ENCODE measurements at places on chromosomes 2 and 18.
A peak's percentile ranks its signal among the peaks of the same experiment; 100 is the strongest.

DNA sequence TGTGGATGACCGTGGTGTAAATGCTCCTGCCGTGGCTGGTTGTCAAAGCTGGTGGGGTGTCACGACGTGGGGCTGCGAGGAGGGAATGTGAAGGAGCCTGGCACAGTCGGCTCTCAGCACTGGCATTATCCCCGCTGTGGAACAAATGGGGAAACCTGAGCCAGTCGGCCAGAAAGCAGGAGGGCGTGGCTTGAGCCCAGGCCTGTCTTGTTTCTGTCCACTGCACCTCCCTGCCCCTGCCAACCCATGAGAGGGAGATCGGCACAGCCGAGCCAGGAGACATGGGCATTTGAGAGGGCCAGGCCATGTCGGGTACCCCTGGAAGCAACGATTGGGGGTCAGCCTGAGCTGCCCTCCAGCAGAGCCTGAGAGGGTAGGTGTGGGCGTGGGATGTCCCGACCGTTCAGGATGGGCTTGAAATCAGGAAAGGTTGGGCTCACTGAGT, 44.5 kb downstream of the PDIA6 start:
- no peak for DNase-seq

DNA sequence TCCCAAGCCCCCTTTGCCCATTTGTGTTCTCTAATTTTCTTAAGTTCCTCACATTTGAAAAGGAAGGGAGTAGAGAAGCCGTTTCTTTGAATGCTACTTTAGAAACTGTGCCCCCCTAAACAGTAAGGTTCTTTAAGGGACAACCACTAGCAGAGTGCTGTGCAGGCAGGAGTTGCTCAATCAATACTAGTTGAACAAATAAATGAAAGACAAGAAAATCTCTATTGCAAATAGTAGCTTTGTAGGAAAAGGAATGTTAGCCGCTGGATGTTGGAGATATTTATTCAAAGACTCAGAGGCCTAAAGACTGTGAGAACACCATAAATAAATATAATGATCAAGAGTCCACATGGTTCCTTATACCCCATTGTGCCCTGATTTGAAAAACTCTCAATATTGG, 119.8 kb upstream of the SMAD7 start:
- no peak for DNase-seq

GRCh38 chr2:28419443-28420270, 27.0 kb downstream of the FOSL2 start:
- DNase-seq = no peak

DNA sequence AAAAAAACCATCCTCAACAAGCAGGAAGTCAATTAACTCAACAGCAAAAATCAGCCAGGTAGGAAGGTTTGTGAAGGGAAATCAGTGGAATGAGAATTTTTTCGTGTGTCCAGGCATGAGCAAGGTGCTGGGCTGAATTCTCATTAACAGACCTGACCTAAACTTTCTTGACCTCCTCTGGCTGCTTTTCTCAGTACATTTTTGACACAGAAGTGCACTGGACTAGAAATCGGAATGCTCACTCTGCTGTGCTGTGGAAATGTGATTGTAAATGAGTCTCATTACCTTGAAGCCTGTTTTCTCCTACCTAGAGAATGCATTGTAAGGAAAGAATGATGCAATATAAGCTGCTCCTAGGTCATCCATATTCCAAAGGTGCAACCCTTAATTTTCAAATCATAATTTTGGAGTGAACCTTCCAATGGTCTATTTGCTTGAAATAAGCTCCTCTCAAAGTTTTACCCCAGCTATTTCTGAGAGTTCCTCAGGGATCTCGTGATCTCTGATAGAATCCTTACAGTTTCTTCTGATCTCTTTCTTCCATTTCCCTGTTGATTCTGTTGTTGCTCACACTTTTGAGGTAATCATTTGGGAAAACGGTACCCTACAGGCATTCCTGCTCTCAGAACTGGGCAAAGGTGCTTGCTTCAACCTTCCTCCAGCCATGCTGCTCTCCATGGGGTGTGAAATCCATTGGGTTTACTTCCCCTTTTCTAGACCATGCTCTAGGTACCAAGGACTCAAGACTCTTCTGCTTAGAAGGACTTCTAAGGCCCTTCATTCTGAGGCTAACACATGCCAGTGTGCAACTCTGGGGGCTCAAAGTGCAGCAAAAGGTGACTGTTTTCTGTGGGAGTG, 104.9 kb upstream of the ITPRID2 start:
- DNase-seq = no peak

- no peak for DNase-seq
These were observed 1255.7 kb upstream of the ZEB2 start for GRCh38 chr2:145775591-145775990.

DNA sequence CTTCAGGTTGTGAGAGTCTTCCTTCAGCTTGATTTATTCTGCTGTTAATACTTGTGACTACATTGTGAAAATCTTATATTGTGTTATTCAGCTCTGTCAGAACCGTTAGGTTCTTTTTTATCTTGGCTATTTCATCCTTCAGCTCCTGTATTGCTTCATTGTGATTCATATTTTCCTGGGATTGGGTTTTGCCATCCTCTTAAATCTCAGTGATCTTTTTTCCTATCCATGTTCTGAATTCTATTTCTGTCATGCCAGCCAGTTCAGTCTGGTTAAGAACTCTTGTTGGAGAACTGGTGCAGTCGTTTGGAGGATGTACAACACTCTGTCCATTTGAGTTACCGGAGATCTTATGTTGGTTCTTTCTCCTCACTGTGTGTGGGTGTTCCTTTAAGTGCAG, 19.1 kb downstream of the MSTN start:
- no peak for DNase-seq

- peak; percentile 74 for DNase-seq
These were observed 35.5 kb upstream of the HAAO start for GRCh38 chr2:42827647-42828486.

- DNase-seq = no peak
These were observed 140.0 kb downstream of the ZEB2 start for GRCh38 chr2:144379851-144380311.

- no peak for DNase-seq
These were observed 824.9 kb downstream of the GALR1 start for GRCh38 chr18:78074400-78075020.

DNA sequence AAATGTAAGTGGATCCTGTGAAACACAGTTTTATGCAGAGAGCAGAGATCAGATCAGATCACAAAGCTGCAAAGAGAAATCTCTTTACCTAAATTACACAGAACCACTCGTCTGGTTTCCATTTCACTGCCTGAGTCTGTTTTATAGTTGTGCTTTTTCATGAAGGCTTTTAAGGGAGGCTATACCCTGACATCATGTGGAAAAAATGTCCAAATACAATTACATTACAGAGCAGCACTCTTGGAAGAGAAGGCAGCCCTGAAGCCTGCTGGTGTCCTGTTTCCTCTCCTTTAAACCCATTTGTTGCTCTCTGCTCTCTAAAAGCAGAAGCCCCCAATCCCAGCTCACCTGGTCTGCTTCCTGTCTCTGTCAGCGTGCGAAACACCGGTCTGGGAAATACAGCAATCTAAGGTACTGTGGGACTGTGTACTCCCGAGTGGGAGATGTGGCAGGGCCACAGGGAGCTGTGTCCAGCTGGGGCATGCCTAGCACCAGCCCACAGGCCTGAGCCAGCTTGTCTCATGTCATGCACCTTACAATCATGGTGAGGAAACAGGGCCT, 24.8 kb upstream of the ZFP36L2 start:
- DNase-seq = no peak

- no peak for DNase-seq
These were observed 66.0 kb upstream of the ACSL3 start for GRCh38 chr2:222794585-222795449.

GRCh38 chr2:30620102-30620501, 173.1 kb downstream of the LCLAT1 start:
- no peak for DNase-seq

DNA sequence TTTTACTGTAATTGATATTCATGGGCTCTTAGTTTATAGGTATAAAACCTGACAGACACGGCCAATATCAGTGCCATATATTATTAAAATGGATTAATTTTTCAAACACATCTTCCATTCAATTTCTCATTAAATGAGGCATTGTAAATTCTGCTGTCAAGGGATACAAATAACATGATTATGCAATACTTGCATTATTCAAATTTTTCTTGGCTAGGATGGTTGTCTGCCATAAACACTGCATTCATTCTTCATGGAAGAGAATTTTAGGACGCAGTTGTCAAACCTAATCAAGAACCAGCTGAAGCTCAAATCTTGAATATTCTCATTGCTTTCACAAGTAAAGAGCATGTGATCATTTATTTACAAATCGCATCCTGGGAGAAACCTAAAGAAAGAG, 255.6 kb downstream of the RDH14 start:
- no peak for DNase-seq

GRCh38 chr2:121018136-121019061, 266.6 kb downstream of the TFCP2L1 start:
- DNase-seq = no peak

GRCh38 chr2:208062113-208062512, 36.8 kb upstream of the PLEKHM3 start:
- DNase-seq = no peak

DNA sequence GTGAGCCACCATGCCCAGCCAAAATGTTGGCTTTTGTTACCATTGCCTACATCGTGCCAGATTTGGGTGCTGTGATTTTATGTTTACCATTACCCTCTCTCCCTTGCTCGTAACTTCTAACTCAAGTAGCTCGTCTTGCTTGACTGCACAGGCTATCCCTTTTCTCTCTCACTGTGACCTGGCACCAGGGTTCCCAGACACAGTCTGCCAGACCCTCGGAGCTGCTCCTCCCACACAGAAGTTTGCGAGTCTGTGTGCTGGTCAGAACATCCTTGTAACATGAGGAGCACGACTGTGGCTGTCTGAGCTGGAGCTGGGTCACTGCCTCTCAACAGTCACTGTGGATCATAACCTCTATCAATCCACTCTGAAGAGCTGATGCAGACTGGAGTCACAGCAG, 152.5 kb upstream of the ACKR3 start:
- DNase-seq = no peak

GRCh38 chr2:122422384-122422991, 667.0 kb downstream of the TSN start:
- DNase-seq = no peak

DNA sequence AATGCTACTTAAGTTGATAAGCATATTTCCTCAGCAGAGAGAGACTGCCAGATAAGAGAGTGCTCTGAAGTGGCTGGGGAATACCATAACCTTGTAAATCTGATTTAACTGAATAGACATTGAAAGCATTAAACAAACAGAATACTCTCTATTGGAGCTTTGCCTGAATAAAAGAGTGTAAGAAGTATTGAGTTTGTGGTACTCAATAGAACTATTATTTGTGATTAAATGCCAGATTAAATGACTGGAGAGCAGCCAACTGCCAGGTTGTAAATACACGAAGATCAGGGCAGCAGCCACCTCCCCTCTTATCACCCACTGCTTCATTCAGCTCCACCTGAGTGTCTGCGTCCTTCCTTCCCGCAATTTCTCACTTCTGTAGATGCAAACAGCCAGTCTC, 373.6 kb downstream of the DCDC2C start:
- no peak for DNase-seq

DNA sequence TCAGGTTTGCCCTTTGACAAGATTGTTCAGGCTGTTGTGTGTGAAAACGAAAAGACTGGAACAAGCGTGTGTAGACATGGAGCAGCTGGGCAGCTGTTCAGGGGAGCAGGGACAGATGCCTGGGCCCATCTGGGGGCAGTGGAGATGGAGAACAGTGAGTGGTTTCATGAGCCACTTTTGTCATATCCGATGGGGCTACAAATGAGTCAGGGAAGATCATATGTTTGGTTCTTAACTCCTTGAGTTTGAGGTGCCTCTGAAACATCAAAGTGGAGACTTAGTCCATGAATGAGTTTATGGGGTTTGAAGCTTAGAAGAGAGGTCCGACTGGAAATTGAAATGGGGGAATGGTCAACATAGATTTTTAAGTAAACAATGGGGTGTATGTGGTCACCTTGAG, 9.3 kb upstream of the PLB1 start:
- DNase-seq = no peak

GRCh38 chr2:240837621-240838020, 17.6 kb upstream of the KIF1A start:
- DNase-seq = no peak

DNA sequence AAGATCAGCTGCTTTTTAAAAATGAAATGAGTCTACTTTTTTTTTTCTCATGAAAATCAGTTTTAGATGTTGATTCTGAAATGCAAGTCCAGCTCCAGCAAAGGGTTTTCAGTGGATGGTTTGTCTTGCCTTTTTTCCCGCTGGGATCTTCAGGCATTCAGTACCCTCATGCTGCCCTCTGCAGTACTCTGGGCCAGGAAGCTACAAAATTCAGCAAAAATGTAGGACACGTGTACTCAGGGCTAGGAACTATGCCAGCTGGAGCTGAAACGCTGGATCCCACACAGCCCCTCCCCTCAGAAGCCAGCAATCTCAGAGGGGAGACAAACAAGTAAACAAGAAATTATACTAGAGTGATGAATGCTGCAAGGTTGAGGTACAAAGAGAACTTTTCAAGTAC, 97.3 kb downstream of the MMADHC start:
- DNase-seq = no peak

- no peak for DNase-seq
These were observed 19.6 kb downstream of the CERS6 start for GRCh38 chr2:168475636-168476035.

GRCh38 chr18:37873416-37873815, 307.8 kb upstream of the CELF4 start:
- DNase-seq = no peak

Measured in effector memory CD8-positive, alpha-beta T cell (primary cell).